ENCODE measurements at places on chromosomes 13 and 19.

- DNase-seq, result peak; percentile 88
Measured at GRCh38 chr19:1945899-1946298, 4.9 kb downstream of the CSNK1G2 start.

GRCh38 chr13:46404733-46405100 is 17.7 kb upstream of the RUBCNL start:
- DNase-seq, result no peak

DNA sequence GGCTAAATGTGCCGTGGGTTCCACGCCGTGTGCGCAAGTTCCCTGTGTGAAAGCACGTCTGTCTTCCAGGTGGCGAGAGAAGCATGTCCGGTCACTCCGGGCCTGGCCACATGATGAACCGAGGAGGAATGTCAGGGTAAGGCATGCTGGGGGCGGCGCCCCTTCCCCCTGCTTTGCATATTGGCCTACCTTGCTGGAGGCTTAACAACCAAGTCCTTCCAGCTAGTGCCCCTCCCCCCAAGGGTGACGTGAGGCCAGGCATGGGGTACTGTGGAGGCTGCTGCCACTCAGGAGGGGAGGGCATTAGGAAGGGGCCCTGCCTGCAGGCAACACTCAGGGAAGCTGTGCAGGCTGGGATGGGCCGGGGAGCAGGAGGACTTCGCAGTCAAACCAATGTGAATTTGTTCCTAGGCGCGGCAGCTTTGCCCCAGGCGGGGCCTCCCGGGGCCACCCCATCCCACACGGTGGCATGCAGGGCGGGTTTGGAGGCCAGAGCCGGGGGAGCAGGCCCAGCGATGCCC is 12.5 kb downstream of the MICOS13 start:
- DNase-seq, result peak; percentile 95

DNA sequence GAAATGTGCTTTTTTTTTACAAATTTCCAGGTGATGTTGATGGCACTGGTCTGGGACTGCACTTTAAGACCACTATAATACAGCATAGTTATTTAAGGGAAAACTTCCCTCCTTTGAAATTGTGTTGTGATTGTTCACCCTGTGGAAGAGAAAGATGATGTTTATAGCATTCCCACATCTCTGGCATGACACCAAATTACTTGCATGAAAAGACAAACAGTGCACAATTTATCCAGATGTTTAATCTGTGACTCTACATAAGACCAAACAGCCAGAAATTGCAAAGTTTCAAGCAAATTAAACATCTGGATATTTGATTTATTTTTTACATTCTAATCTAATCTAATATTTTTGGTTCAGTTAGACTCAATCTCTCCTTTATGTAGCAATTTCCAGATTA is 51.6 kb downstream of the UFM1 start:
- no peak for DNase-seq

DNA sequence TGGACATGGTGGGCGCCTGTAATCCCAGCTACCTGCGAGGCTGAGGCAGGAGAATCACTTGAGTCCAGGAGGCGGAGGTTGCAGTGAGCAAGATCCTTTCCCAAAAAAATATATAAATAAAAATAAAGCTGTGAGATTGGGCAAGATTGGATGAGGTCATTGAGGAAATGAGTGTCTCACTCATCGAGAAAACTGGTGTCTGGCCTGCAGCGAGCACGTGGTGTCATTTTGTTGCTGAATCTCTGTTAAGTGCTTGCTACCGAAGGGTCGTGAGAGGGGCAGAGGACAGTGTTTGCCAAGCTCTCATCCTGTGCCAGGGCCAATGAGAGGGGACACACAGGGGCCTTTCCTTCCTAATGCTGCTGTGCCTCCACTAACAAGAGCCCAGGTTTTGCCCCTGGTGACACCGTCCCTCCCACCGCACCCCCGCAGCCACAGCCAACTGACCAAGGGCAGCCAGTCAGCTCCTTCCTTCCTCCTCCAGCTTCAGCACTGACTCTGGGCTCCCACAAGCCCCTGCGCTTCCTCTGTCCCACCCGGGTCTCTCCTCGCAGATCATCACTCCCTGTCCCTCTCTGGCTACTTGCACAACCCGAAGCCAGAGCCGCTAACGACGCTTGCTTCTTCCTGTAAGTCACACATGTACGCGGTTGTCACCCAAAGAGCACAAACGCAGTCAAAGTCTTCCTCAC is 3.2 kb downstream of the POLD1 start:
- peak; percentile 24 for DNase-seq

DNA sequence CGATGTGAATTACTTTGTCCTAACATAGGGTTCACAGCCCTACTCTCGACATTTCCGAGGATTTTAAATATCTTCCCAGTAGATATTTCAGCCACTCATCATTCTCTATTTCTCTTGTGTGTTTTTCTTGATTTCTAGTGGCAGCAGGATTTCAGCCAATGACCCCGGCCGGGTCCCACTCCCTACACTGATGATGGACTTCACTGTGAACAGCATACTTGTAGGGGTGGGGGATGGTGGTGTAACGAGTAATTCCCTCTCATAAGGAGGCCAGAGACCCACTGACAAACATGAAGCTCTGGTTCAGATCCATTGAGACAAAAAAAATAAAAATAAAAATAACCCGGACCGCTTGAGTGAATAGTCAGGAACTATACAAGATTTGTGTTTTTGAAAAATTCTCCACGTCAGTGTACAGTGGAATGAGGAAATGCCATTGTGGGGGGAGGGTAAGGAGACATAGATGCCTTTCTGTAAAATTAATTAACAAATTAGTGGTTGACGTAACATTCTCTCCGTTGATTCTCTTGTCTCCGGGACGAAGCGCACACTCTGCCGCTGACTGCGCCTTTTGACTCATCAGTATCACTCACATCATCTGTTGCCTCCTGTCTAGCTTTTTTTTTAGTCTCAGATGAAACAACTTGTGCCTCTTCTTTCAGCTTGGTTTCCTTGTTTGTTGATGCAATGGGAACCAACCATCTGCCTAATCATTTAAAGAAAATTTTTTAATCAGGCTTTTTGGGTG is 48.8 kb upstream of the IRS2 start:
- DNase-seq, result no peak

DNA sequence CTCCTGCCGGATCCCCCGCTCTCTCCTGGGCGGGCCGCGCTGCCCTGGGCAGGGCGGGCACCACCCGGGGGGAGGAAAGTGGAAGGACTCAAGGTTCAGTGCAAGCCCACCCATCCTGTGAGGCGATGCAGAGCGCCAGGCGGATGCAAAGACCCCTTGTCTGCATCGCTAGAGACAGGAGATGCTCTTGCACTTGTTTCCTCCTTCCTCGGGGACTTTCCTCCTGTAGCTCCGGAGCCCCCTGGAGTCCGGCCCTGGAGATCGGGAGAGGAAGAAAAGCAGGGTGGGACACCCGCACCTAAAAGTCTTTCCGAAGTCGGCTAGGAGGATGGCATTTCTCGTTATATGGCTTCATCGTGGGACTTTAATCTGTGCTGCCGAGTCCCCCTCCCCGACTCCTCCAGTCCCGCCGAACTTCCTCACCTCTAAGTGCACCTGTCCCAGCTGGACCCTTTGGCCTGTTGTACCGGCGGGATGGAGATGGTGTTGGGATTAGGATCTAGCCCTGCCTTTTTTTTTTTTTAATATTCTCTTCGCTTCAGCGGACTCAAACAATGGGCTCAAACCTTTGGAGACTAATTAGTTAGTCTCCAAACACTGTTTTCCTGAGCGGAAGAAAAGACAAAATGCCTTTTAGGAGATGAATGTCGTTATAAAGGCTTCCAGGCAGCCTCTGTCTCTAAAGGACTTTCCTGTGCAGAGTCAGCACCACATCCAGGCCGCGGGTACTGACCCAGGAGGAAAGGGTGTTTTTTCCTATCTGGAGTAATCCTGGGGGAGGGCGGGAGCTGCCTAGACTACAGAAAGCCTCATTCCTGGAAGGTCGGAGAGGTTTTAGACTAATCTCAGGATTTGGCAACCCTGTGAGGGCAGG is 725 bp downstream of the FAM124A start:
- no peak for DNase-seq

- no peak for DNase-seq
Measured at GRCh38 chr13:23828866-23829265, 60.3 kb downstream of the MIPEP start.

DNA sequence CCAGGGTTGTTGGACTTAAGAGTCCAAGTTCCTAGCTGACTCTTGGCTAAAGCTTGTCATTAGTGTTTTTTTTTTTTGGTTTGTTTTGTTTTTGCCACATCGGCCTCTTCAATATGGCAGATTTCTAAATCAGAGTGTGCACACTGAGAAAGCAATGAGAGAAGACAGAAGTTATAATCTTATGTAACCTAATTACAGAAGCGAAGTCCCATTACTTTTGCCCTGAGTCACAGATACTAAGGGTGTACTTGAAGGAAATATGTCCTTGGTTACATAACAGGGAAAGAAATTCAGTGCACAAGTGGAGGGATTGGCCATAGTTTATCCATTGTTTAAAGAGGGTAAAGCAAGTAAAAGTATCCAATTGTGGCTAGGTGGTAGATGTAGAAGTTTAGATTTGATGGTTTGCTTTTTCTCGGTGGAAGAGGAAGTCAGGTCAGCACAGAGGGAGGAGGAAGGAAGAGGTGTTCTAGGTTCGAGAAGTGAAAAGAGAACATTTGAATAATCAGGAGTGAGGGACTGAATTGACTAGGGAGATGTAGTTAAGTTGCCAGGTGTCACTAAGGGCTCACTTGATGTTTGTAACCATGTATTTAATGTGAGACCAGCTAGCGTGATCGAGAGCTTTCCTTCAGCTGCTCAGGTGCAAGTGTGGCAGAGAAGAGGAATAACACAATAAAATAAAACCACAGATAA is 12.2 kb downstream of the GTF2F2 start:
- DNase-seq, result no peak

- no peak for DNase-seq
Measured at GRCh38 chr13:63427170-63427569, 2011.5 kb upstream of the PCDH20 start.

- no peak for DNase-seq
Measured at GRCh38 chr13:57063007-57063406, 77.7 kb upstream of the PRR20A start.

DNA sequence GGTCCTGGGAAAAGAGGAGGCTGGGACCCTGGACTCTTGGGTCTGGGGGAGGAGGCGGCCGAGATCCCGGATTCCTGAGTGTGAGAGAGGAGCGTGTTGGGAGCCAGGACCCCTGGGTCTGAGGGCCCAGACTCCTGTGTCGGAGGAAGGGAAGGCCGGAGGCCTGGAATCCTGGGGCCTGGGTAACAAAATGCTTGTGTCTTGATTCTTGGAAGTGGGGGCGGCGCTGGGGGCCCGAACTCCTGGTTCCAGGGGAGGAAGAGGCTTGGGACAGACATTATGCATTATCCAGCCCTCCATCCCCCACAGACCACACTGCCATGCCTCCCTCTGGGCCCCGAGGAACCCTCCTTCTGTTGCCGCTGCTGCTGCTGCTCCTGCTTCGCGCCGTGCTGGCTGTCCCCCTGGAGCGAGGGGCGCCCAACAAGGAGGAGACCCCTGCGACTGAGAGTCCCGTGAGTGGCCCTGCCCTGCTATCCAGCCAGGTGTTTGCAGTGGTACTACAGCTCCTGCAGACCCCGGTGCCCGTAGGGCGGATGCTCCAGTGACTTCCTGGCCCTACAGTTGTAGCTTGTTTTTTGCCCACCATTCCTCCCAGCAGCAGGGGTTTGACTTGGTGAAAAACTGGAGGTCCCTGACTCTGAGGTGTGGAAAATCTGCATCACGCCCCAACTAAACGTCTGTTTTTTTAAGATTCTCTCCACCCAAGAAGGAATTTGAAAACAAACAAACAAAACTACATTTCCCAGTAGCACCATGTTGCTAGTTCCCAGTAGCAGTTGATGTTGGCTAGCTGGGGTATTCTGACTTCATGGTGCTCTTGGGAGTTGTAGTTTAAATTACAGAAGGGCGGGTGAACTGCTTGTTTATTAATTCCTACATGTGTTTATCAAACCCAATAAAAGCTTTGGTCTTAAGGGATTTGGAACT is 630 bp downstream of the NUCB1 start:
- no peak for DNase-seq

- DNase-seq, result no peak
Measured at GRCh38 chr19:19348266-19348665, 27.6 kb downstream of the MAU2 start.

- DNase-seq, result no peak
Measured at GRCh38 chr13:73656863-73657262, 477.3 kb downstream of the KLF12 start.

- DNase-seq, result no peak
Measured at GRCh38 chr13:111965466-111966214, 101.3 kb upstream of the SOX1 start.

- DNase-seq, result no peak
Measured at GRCh38 chr13:83125791-83126190, 756.5 kb downstream of the SLITRK1 start.

DNA sequence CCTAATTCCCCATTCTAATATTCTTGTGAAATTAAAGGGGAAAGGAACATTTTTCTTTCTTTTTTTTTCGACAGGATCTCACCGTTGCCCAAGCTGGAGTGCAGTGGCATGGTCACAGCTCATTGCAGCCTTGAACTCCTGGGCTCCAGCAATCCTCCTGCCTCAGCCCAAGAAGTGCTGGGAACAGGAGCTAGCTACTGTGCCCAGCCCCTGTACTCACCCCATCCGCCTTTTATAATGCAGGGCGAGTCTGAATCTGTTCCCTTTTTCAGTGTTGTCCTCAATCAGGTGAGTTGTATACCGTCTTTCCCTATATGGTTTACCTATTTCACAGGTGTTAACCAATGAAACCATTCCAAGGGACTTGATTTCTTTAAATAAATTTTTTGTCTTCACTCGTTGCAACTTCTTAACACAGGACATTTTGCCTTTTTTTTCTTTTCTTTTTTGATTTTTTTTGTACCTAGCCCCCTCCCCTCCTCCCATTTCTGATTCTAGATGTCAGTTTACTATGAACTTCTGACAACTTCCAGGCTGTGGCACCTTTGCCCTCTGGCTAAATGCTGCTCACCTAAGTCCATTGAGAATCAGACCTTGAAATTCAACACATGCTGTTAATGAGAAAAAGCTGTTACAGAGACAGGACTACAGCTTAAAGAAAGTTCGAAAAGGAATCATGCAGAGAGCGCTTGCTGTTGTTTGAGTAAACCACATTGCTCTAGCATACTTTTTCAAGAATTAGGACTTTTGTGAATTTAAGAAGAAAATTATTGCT is 562.1 kb upstream of the KLF12 start:
- DNase-seq, result no peak

DNA sequence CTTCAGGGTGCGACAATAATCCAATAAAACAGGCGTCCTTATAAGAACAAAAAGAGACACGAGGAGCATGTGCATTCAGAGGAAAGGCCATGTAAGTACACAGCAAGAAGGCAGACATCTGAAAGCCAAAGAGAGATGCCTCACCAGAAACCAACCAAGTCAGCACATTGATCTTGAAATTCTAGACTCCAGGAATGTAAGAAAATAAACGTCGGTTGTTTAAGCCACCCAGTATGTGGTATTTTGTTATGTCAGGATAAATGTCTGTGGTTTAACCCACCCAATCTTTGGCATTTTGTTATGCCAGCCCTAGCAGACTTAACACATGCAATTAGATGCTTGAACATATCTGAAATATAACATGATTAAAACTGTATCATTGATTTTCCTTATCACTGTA is 452.0 kb downstream of the SLITRK6 start:
- no peak for DNase-seq

Data from trophoblast cell (in vitro differentiated cells and primary cell).